Sigmoid colon (tissue), 7 donors: ENCODE measurements at places on chromosomes 6 and 20. TPM values are rescaled to one million over a fixed set of nuclear protein-coding genes. Genes with fewer than 3 reads are reported as not detected.

DNA sequence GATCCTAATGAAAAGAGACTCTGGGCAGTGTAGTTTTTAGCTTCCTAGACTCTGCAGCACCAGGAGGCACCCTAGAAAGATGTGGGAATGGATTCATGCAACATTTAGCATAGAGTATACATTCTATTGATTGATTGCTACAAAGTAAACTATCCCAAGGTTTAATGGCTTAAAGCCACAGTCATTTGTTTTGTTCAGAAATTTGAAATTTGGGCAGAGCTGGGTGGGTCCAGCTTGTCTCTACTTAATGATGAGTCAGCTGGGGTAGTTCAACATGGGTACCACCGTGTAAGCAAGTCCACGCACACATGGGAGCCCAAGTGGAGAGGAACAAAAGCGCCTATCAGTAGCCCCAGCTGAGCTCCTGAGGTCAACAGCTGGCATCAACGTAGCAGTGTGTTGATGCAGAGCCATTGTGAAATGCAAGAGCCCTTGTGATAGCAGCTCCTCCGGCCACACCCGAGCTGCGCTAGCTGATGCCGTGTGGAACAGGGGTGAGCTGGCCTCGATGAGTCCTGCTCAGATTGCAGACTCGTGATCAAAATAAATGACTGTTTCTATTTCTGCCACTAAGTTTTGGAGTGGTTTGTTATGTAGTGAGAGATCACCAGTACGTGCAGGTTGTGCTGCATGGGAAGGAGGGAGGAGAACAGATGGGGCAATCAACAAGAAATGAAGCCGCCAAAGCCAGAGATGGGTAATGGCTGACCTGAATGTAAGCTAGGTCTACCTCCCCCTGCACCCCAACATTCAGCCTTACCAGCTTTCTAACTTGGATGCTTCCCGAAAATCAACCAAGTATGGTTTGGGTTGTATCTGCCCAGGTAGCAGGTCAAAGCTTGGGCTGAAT lies 45.7 kb upstream of the TRAF3IP2 start:
- DNase-seq = no peak

ELOVL4 gene
- 2.2 TPM for total RNA-seq

- DNase-seq = no peak
Observed at GRCh38 chr6:24240380-24240928, 114.4 kb downstream of the NRSN1 start.

- no peak for DNase-seq
Observed at GRCh38 chr6:54886932-54887584, 40.5 kb downstream of the FAM83B start.

- DNase-seq = no peak
Observed at GRCh38 chr6:57301757-57302156, 15.7 kb upstream of the PRIM2 start.

- no peak for DNase-seq
Observed at GRCh38 chr6:98880486-98880885, 46.1 kb downstream of the POU3F2 start.

GRCh38 chr6:31070711-31071197 lies 41.6 kb downstream of the C6orf15 start:
- no peak for DNase-seq

- no peak for DNase-seq
Observed at GRCh38 chr20:22264917-22265316, 319.5 kb downstream of the FOXA2 start.

GRCh38 chr20:45080867-45081624 lies 19.9 kb downstream of the KCNS1 start:
- DNase-seq = no peak

EYA2 gene
- total RNA-seq = 2.0 TPM

GRCh38 chr20:1848373-1848772 lies 46.8 kb upstream of the SIRPA start:
- DNase-seq = no peak

GRCh38 chr6:158835616-158836221 lies 16.6 kb upstream of the EZR start:
- DNase-seq = peak; percentile 64

GRCh38 chr6:143564484-143565017 lies 53.0 kb upstream of the FUCA2 start:
- DNase-seq = no peak

- no peak for DNase-seq
Observed at GRCh38 chr6:53214172-53214571, 65.5 kb upstream of the GCM1 start.

RFX6 gene
- not detected for total RNA-seq

- DNase-seq = no peak
Observed at GRCh38 chr6:56756219-56756789, 113.6 kb upstream of the DST start.

- DNase-seq = no peak
Observed at GRCh38 chr6:161682982-161683381, 409.1 kb upstream of the AGPAT4 start.

GRCh38 chr20:22560817-22561216 lies 23.6 kb downstream of the FOXA2 start:
- DNase-seq = no peak

- no peak for DNase-seq
Observed at GRCh38 chr6:52045481-52045880, 41.9 kb downstream of the PKHD1 start.

DNA sequence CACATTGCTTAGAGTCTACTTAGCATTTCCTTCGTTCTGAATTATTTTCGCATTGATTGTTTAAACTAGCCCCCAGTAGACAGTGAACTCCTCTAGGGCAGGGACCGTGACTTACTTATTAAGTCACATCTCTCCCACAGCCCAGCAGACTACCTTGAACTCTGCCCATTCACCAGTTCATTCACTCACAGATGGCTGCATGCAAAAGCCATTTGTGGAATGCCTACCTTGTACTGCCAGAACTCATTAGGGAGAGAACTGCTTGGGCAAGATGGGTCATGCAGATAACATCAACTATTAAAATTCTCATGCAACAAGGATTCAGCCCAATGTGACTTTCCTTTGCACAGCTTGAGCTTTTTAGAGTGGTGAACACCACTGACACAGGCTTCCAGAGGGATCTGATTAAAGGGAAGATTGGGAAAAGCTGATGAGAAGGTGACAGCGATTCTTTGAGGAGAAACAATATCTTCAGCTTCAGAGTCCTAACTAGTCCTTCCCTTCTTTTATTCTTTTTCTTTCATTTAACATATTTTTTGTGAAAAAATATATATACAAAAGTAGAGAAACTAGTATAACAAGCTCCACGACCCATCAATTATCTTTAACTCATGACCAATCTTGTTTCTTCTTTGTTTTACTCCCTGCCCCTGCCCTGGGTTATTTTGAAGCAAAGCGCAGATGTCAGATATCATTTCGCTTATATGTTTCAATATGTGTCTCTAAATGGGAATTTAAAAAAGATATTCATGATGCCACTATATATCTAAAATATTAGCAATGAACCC lies 273.9 kb downstream of the CDC5L start:
- DNase-seq = no peak

- no peak for DNase-seq
Observed at GRCh38 chr6:111776236-111777221, 96.7 kb downstream of the FYN start.

DNA sequence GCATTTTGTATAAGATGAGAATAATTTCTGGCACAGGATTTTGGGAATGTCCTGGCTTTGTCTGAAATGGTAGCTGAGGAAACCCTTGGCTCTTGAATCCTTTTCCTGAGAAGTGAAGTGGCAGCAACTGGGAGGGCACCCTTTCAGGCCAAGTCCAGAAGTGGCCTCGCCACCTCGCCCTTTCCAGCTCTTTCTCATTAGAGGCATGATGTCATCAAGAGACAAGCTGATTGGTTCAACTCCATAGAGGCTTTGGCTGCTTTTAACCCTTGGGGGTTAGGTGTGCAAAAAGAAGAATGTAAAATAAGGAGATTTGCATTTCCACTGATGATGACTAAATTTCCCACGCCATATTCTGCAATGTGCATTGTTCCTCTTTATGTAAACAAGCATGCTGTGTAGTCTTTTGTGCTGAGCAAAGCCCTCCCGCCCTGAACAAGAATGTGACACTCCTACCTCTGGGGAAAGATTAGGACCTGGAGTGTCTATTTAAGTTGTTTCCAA lies 116.5 kb downstream of the TCP11 start:
- no peak for DNase-seq

- no peak for DNase-seq
Observed at GRCh38 chr20:16672299-16672698, 57.5 kb upstream of the SNRPB2 start.

- DNase-seq = no peak
Observed at GRCh38 chr6:147870506-147871110, 362.1 kb downstream of the SAMD5 start.

TAF11 gene
- total RNA-seq = 31.0 TPM

DNA sequence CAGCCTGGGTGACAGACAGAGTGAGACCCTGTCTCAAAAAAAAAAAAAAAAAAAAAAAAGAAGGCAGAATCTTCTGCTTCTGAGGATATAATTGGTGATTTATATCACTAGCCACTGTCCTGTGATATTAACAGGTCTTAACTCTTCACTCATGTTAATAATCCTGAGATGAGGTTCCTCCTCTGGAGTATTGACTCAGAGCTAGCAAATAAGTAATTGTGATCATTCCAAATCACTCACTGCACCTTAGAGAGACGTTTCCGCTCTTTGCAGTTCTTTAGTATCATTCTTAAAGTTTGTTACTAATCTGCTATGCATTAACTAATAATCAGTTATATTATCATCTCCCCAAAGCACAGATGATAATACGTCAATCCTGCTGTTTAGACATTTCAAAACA lies 41.6 kb upstream of the NOX3 start:
- no peak for DNase-seq

DNA sequence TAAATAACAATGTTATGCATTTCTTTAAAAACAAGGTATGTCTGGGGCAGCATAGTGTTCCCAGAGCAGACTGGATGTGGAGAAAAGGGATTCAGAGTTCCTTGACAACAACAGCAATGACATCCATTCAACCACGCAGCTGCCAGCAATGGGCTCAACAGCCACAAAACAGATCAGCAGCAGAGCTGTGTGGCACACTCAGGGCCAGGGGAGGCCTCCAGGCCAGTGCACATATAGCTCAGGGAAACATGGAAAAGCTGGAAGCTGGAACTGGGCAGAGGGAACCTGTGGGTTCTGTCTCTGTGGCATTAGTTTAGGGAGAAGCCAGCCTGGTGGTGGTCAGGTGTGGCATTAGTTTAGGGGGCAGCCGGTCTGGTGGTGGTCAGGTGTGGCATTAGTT lies 148.3 kb downstream of the SMOC2 start:
- DNase-seq = no peak

DNA sequence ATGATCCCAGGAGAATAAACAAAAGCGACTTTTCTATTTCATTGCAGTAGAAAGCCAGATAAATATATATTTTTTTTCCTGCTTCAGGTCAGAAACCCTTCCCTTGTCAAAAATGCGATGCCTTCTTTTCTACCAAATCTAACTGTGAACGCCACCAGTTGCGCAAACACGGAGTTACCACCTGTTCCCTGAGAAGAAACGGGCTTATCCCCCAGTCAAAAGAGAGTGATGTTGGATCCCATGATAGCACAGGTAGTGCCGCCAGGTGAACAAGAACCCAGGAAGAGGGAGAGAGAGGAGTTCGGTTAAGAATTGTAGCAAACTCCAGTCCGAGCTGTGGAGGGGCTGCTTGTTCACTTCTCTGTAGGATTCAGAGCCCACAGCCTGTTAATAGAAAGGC lies 72.6 kb downstream of the SSR1 start:
- no peak for DNase-seq

DNA sequence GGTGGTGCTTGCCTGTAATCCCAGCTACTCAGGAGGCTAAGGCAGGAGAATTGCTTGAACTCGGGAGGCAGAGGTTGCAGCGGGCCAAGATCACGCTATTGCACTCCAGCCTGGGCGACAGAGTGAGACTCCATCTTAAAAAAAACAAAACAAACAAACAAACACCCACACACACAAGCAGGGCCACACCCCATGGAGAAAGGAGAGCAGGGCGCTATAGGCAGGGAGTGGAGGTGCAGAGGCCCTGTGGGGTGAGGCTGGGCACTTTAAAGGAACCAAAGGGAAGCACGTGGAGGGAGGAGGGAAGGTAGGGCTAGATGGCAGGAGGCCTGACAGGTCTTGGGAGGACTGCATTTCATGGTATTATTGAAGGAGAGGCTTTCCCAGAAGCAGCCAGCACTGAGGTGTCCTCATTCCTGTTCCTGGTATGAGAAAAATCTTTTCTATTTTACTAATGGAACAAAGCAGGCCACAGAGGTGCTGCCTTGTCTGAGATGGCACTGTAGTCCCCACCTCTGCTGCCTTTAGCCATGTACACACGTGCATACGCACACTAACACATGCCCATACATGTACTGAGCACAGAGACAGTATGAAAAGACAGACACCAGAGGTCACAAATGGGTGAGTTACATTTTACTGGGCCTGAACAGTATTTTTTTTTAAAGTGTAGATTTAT lies 44.0 kb downstream of the BCAS4 start:
- no peak for DNase-seq

ADTRP gene
- not detected for total RNA-seq
